NCI-H2081 treated with DMSO at 0.1 percent for 48 hours (cell line): ENCODE measurements at places on chromosomes 7 and 10.

GRCh38 chr10:80196270-80196949 lies 8.9 kb downstream of the ANXA11 start:
- DNase-seq, result no peak

DNA sequence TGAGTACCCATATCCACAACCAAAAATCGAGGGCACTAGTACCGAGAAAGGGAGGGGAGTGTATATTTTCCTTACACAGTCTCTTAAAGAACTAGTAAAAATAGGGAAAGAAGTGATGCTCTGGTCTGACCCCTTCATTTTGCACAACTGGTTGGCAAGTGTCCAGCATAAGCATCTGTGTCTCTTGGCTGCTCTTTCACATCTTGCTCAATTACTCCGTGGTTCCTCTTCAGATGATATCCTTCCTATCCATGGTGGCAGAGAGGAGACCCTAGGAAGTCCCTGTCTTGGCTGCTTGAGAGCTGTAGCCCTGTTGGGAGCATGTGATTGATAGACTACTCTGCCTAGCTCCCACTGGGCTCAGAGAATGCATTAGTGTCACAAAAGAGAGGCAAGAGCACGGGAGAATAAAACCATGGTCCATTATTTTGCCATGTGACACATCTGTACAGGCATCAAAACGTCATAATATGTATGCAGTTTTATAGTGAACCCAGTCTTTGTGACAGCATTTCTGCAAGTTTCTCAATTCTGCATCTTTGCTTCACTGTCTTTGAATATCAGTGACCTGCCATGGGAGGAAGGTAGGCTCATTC lies 111.8 kb upstream of the ANKRD1 start:
- DNase-seq, result no peak

DNA sequence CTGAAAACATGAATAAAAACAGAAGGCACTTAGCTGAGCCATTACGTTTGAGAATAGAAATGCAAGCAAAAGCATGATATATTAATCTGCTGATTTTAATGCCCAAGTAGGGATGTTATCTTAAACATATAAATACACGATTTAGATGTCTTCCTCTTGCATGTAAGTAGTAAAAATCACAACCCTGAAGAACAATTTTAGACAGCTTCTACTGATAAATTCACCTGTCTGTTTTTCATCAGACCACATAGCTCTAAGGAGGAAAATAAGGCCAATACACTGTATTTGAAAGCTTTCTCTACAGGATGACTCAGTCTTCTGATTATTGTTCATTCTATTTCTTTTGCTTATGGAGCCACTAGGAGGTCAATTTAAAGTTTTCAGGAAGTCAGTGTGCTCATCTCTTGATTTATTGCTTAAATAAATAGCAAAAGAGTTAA lies 210.9 kb upstream of the CHRM2 start:
- no peak for DNase-seq

GRCh38 chr7:48351900-48352299 lies 180.6 kb downstream of the ABCA13 start:
- DNase-seq, result no peak

DNA sequence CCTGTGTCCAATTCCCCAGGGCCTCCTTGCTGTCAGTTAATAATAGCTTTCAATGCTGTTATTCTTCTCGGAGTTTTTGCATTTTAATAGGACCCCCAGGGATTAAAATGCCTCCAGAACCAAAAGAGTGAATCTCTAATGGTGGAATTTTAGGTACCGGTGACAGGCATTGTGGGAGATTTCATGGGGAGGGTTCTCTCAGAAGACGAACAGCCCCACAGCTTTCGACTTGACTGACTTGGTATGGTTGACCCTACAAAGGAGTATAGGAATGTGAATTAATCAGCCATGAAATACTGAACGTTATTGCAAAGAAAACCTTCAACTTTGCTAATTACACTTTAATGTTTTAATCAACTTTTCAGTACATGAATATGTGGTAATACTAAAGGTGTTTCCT lies 206.3 kb upstream of the FZD8 start:
- no peak for DNase-seq

- DNase-seq, result no peak
These were observed 95.7 kb downstream of the PKD1L1 start for GRCh38 chr7:47852330-47853245.

GRCh38 chr7:21028186-21028585 lies 241.5 kb upstream of the SP8 start:
- DNase-seq, result peak; percentile 96

- no peak for DNase-seq
These were observed 323.1 kb downstream of the TNS3 start for GRCh38 chr7:47258798-47259197.

DNA sequence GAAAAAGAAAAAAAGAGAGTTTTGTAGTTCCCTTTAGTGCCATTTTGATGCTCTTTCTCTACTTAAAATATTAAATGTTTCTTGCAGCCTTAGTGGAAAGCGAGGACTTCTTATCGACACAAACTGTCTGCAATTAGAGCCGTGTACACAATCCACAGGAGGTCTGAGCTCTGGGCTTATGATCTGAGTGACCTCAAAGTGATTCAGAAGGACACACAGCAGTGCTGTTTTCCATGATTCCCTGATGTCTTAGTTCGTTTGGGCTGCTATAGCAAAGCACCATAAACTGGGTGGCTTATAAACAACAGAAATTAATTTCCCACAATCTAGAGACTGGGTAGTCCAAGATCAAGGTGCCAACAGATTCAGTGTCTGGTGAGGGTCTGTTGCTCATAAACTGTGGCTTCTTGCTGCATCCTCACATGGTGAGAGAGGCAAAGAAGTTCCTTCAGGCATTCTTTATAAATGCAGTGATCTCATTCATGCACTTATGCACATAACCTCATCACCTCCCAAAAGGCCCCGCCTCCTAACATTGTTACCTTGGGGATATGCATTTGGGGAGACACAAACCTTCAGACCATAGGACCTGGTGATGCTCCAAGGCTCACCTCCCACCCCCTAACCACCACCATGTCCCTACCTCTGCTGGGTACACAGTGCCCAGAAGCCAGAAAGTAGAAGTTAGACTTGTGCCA lies 204.5 kb upstream of the GHITM start:
- DNase-seq, result no peak

DNA sequence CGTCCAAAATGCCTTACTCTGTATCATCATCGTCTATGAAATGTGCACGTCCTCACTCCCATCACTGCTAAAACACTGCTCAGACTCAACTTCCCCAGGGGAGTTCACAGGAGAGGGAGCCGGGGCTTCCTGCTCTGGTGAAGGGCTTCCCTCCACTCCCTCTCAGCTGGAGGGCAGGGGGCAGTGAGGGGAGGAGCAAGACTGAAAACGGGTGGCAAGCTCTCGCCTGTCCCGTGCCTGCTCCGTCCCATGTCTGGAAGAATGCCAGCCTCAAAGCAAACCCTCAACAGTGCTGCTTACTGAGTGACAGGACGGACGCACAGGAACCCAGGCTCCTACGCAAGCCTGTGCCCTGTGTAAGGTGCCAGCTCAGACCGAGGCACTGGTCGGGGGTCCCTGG lies 25.1 kb downstream of the PRKAG2 start:
- DNase-seq, result no peak

DNA sequence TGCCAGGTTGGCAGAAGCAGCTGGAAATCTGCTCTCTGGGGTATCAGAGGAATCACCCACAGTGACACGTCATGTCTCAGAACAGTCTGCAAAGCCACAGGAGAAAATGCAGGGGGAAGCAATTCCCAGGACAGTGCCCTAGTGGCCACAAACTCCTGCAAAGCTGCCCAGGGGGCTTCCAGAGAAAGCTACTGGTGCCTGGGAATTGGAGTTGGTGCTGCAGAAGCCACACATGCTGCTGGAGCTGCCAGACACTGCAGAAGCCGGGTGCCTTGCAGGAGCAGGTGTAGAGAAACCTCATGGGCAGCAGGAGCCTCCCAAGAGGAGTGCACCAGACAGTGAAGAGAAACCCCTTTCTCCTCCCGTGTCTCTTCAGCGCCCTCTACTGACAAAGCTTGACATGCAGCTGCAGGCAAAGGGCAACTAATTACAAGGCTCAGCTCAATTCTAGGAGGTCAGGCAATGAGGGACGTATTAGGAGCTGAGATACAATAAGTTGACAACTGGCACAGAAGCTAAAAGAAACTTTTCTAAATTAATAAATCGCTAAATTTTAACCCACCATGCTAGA lies 30.2 kb upstream of the NUB1 start:
- no peak for DNase-seq
